Astrocyte (in vitro differentiated cells and primary cell): ENCODE measurements at places on chromosomes 5 and 9. TPM values are rescaled to one million over a fixed set of nuclear protein-coding genes. Genes with fewer than 3 reads are reported as not detected.

The SH3RF2 gene
- total RNA-seq, result 8.6 and 12.3 TPM in 2 replicates

The ALDH7A1 gene
- 85.5 and 90.6 TPM in 2 replicates for total RNA-seq

DNA sequence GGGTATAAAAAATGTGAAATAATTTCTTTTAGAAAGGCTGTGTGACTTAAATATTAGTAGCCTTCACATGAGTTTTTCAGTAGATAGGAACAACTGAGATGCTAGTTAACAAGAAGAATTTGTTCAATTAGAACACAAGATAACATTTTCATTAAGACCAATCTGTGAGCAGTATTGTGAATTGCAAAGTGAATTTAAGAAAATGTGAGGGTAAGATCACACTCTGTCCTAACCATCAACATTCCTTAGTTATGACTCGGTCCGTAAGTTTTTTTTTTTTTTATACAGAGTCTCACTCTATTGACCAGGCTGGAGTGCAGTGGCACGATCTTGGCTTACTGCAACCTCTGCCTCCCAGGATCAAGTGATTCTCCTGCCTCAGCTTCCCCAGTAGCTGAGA lies 180.2 kb upstream of the EGFLAM start:
- peak; percentile 36 for DNase-seq

DNA sequence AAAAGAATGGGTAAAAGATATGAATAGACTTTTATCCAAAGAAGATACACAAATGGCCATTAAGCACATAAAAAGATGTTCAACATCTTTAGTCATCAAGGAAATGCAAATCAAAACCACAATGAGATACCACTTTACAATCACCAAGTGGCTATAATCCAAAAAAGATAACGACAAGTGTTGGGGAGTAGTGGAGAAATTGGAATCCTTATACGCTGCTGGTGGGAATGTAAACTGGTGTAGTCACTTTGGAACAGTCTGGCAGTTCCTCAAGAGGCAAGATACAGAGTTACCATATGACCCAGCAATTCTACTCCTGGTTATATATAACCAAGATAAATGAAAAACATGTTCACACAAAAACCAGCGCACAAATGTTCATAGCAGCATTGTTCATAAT lies 234.9 kb downstream of the SPATA31D1 start:
- DNase-seq, result peak; percentile 93

- no peak for DNase-seq
Observed at GRCh38 chr5:135589152-135589551, 10.4 kb upstream of the CXCL14 start.

GRCh38 chr5:84478603-84479002 lies 93.9 kb upstream of the EDIL3 start:
- DNase-seq, result peak; percentile 36

DNA sequence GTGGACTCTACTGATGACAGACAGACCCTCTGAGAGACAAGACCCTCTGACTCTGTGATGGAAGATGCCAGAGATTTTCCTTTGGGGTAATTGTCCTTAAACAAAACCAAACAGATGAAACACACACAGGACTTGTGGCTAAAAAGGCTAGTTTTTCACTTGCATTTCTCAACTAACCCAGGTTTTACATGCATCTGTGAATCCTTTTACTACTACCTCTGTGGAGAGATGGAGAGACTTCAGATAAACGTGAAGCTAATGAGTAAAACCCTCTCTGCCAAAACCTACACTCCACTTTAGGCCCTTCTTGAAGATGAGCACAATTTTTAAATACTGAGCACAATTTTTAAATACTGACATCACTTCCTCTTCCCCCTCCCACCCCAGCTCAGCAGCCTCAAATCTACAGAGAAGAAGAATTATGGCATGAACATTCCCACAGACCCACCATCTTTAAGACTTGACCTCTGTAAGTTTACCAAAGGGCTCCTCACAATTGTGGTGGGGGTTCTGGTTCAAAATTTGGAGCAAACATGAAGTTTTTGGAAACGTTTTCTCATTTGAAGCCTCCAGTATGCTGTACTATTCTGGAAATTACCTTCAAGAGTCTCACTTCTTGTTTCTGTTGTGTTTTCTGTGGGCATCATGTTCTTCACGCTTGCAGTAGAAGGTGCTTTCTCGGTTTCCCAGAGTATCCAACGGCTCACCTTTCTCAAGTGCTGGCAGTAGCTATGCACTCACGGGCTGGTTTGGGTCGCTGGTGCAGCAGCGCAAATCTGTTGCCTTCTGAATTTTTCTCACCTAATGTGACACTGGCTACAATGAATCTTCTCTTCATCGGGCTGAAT lies 42.7 kb downstream of the ACER2 start:
- no peak for DNase-seq

- DNase-seq, result no peak
Observed at GRCh38 chr9:121252104-121252851, 15.7 kb upstream of the GSN start.

GRCh38 chr5:180172447-180173197 lies 36.4 kb downstream of the RASGEF1C start:
- no peak for DNase-seq

DNA sequence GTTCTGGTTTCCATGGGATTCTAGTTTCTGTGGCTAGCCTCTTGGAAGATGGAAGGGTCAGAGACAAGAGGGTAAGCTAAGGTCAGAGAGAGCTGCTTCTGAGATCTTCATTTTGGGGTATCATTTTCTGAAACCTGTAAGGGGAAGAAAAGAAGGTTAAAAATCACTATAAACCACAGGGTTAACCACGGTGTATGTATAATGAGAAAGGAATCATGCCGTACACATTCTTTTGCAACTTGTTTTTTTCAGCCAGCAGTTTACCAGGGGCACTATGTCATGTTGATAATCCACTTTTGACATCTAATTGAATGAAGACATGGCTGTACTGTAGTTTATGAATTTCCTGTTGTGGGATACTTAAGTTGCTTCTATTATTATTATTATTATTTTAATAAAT lies 164.4 kb downstream of the FOCAD start:
- DNase-seq, result peak; percentile 56

- peak; percentile 97 for DNase-seq
Observed at GRCh38 chr5:39760385-39761198, 335.8 kb upstream of the DAB2 start.

DNA sequence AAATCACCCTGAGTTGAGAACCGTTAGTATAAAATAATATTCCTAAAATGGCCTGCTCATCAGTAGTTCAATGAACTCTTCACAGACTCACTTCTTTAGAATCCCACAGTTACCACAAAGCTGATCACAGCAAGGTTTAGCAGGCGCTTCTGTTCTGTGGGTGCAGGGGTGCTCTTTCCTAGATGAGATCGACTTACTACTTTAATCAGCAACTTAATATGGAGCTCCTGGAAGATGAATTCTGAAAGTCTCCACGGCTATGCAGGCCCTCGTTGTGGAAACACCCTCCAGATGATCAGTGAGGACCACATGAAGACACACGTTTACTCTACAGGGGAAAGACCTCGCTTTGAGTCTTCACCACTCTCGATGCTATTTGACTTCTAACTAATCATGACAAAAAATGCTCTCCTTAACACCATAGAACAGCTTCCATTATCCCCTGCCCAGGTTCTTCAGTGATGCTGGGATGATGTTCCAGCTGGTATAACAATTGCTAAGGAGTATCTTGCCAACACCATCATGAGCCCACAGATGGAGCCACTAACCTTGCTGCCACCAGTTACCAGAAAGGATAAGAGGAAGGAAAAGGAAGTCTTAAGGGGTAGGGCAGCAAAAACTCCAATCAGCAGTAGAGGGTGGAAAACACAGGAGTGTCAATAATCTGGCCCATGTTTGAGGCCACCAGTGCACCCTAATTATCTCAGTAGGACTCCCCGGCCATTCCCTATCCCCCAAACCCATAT lies 17.9 kb upstream of the GPX8 start:
- no peak for DNase-seq

GRCh38 chr9:33044677-33045282 lies 19.7 kb downstream of the DNAJA1 start:
- DNase-seq, result peak; percentile 7

DNA sequence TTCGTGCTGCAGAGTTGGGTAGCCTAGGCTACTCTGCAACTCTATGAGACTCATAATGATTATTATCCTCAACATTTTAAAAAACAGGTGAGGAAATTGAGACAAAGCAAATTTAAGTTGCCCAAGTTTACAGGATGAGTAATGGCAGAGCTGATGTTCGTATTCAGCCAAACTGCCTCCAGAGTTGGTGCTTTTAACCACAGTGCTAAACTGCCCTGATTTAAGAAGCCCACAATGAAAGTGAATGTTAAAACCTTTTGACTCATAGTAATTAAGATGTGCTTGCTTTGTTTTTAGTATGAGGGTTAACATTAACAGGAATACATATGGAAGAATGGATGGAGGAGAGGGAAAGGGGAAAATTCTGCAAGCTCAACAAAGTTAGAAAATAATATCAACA lies 15.9 kb upstream of the GABRB2 start:
- DNase-seq, result no peak

DNA sequence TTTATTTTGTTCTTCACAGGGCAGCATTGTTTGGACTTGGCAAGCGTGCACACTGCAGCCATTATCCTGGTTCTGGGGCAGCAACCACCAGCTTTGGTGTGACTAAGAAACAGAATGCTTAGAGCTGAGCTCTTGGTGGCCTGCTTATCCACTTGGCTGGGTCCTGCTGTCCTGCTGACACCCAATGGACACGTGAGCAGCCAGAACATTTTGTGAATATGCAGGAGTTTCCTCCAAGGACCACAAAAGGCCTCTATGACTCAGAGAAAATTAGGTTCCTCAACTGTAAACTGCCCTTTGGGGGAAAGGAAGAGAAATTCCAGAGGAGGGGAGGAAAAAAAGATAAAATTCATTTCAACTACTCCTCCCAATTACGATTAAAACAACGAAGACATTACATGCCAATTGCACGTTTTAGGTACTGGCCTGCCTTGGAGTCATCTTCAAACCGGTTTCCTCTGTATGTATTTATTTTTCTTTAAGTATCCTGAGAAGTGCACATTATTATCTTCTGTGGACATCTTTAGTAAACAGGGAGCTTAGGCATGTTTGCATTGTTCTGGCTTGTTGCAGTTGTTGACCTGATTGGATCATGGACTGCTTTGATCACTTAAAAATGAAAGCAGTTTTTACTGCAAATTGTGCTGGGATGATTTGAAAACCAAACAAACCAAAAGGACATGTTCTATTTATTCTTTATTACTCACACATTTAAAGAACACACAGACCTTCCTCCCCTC lies 82.3 kb upstream of the TLE4 start:
- peak; percentile 83 for DNase-seq
